ENCODE measurements at places on chromosomes 5 and 9.

DNA sequence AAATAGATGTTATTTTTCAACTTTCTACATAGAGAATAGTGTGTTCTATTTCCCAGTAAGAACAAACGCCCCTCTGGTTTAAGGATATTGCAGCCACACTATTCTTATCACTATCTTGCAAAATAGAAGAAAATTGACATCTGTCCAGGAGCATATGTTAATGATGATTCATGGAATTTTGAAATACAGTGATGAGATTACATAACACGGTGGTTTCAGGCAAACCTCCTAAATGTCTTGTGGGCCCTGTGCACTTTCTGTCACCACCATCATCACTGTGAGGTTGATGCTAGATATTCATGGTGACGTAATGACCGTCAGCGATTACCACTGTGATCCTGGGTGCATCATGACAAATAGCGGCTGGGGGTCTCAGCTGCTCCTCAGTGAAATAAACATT is 48.1 kb downstream of the CFAP90 start:
- no peaks in the 10 kb centered on the region for H3K4me1 ChIP-seq
- H3K27ac ChIP-seq: no peak overlapping the region
- DNase-seq: no peak
- no peaks in the 10 kb centered on the region for H3K27me3 ChIP-seq
- H3K36me3 ChIP-seq: no peaks in the 10 kb centered on the region

DNA sequence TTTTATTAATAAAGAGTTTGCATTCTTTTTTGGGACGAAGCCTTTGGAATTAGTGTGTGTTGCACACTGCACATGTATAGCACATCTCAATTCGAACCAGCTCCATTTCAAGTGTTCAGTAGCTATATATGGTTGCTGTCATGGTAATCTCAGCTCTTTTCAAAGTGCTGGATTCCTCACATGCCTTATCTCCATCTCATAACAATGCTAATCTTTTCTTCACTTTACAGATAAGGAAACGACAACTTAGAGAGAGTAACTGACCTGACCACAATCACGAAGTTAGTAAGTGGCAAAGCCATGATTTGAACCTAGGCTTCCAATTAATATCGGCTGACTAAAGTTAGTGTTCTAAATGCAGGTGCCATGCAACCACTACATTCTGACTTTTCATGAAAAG is 204.8 kb upstream of the RASEF start:
- H3K27ac ChIP-seq: no peak overlapping the region
- no peaks in the 10 kb centered on the region for H3K27me3 ChIP-seq
- no peaks in the 10 kb centered on the region for H3K36me3 ChIP-seq
- H3K4me1 ChIP-seq: peaks cover 5% of the 10 kb centered on the region
- no peak overlapping the region for H3K4me3 ChIP-seq

GRCh38 chr5:169647566-169647965 is 10.5 kb downstream of the DOCK2 start:
- H3K4me3 ChIP-seq: no peak overlapping the region
- H3K36me3 ChIP-seq: no peaks in the 10 kb centered on the region
- H3K27ac ChIP-seq: no peak overlapping the region
- no peaks in the 10 kb centered on the region for H3K27me3 ChIP-seq

GRCh38 chr9:89021154-89021803 is 30.0 kb downstream of the S1PR3 start:
- no peaks in the 10 kb centered on the region for H3K27me3 ChIP-seq
- H3K4me3 ChIP-seq: no peak overlapping the region
- DNase-seq: no peak
- no peaks in the 10 kb centered on the region for H3K4me1 ChIP-seq
- H3K36me3 ChIP-seq: no peaks in the 10 kb centered on the region

DNA sequence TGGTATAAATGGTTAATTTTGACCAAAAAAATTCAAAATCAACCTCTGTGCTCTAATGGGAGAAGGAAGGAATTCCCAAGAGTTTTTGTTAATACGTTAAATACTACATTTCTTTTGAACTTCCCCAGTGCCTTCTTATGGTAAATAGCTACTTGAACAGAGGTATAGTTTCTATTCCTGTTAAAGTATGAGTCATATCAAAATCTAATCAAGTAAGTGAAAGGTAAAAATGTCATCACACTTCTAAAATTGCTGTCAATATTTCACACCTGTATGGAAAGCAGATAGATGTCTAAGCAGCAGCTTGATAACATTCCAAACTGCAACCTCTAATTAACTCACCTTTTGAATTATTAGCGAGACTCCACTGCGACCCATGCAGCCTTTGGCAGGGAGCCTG is 214.1 kb upstream of the MEF2C start:
- no peak overlapping the region for H3K27ac ChIP-seq
- no peaks in the 10 kb centered on the region for H3K36me3 ChIP-seq

- H3K27me3 ChIP-seq: no peaks in the 10 kb centered on the region
- no peaks in the 10 kb centered on the region for H3K36me3 ChIP-seq
- H3K4me3 ChIP-seq: no peak overlapping the region
- DNase-seq: no peak
- no peak overlapping the region for H3K27ac ChIP-seq
These were observed 1200.6 kb downstream of the PTPRD start for GRCh38 chr9:9412241-9412640.

DNA sequence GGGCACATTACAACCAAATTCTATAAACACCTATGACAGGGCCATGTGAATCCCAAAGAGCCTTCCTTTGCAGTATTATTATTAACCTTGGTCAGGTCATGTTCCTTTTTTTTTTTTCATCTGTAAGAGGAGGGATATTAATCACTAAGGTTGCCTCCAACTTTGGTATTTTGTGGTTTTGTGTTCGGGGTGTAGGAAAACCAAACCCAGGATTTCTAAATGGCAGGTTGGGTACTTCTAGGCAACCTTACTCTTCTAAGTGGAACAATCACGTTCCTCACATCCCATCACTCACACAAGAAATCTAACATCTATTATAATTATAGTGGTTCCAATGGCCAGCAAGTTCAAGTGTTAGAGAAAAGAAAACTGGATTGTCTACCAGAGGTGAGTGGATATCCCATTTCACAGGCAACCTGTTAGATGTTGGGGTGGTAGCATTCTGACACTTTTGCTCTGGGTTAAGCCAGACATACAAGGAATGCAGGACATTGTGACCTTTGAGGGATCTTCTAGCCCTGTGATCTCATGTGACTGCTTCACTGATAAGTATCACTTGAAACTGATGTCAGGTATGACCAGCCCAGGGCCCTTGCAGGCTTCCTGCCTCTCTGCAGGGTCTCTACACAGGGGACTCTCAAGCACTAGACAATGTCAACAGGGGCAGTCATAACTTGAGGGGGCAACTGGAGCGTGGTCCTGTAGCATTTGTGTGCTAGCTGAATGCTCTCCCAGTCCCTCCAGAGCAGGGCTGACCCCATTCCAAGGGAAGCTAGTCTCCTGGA is 126.2 kb upstream of the VLDLR start:
- DNase-seq: no peak
- no peak overlapping the region for H3K27ac ChIP-seq
- H3K4me1 ChIP-seq: no peaks in the 10 kb centered on the region

DNA sequence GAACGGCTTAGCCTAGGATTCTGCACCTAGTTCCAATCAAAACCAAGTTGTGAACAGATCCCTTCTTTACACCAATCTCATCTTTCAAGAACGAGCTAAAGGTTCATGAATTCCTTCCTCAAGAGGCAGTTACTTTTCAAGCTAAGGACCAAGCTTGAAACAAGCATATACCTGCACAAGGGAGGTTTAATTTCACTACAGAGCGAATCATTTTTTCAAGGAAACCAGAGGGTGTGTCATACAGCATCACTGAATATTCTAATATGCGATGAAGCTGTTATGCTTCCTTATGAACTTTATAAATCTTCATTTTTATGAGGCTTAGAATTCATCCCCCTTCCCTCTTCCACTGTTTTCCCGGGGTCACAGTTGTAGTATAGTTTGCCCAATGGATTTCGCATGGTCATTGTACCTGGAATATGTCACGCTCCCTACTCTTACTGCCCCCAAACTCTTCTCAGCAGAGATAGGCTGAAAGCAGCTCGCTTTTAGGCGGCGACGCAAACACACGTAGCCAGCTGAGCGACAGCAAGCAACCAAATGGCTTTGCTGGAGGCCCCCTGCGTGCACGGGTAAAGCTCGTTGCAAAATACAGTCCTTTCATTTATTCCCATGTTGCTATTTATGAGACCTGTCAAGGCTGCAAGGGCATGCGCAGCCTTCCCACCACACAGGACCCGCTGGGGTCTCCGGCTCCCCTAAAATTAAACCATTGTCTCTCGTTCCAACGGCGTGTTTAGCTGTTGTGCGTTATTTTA is 832 bp downstream of the LMBRD2 start:
- no peaks in the 10 kb centered on the region for H3K4me1 ChIP-seq
- no peak for DNase-seq
- H3K4me3 ChIP-seq: peak overlapping the region; percentile 42
- no peak overlapping the region for H3K27ac ChIP-seq
- no peaks in the 10 kb centered on the region for H3K27me3 ChIP-seq

DNA sequence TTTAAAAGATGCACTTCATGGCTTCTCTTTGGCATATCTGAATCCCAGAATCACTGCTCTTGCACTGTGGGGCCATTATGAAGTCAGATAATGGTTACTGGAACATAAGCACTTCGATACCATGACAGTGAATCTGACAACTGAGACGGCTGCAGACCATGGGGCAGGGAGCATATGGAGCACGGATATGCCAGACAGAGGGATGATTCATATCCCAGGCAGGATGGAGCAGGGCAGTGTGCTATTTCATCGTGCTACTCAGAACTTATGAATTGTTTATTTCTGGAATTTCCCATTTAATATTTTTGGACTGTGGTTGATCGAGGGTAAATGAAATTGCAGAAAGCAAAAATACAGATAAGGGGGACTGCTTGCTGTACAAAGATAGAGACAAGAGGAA is 145.0 kb downstream of the EGFLAM start:
- peak; percentile 44 for DNase-seq
- H3K27ac ChIP-seq: no peak overlapping the region
- no peaks in the 10 kb centered on the region for H3K36me3 ChIP-seq
- no peaks in the 10 kb centered on the region for H3K4me1 ChIP-seq
- H3K4me3 ChIP-seq: no peak overlapping the region

DNA sequence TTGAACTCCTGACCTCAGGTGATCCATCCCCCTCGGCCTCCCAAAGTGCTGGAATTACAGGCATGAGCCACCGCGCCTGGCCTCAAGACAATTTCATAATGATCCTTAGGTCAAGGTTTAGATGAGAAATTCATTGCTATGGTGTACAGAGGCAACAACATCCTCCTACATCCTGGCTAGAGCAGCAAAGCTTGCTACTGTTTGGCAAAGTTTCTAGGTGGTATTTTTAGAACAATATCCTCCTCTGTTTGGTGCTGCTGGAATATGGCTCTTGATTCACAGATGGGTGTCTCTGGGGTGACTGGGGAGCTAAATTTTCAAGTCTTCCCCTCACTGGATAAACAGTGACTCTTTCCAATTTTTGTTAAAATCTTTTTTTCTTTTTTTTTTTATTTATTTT is 30.6 kb downstream of the CRHBP start:
- no peak for DNase-seq
- H3K27me3 ChIP-seq: no peaks in the 10 kb centered on the region
- H3K4me3 ChIP-seq: no peak overlapping the region
- no peaks in the 10 kb centered on the region for H3K4me1 ChIP-seq

- H3K4me3 ChIP-seq: no peak overlapping the region
- no peaks in the 10 kb centered on the region for H3K27me3 ChIP-seq
- no peaks in the 10 kb centered on the region for H3K36me3 ChIP-seq
- no peak overlapping the region for H3K27ac ChIP-seq
- no peaks in the 10 kb centered on the region for H3K4me1 ChIP-seq
These were observed 114.0 kb upstream of the MTAP start for GRCh38 chr9:21688108-21689102.

GRCh38 chr9:89996116-89996515 is 391.3 kb downstream of the GADD45G start:
- no peak for DNase-seq
- no peaks in the 10 kb centered on the region for H3K27me3 ChIP-seq
- H3K4me1 ChIP-seq: no peaks in the 10 kb centered on the region
- no peak overlapping the region for H3K27ac ChIP-seq

DNA sequence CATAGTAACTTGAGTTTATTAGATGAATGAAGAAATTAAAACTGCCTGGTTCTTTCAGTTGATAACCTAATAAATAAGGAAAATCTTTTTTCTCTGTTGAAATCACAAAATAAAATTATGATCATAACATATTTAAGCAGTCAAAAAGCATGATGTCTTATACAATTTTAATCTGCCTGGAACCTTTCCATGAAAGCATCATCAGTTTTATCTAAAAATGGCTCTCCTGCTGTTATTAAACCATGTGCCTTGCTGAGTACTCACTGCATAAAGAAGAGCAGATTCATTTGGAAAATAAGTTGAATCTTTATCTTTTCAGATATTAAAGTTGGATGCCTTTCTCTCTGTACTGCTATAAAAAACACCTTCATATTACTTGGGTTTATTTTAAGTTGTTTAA is 148.8 kb downstream of the SLC24A2 start:
- H3K36me3 ChIP-seq: no peaks in the 10 kb centered on the region
- H3K4me1 ChIP-seq: no peaks in the 10 kb centered on the region
- no peak overlapping the region for H3K4me3 ChIP-seq
- H3K27ac ChIP-seq: no peak overlapping the region

- no peak overlapping the region for H3K27ac ChIP-seq
- no peak for DNase-seq
- H3K4me1 ChIP-seq: no peaks in the 10 kb centered on the region
- H3K36me3 ChIP-seq: no peaks in the 10 kb centered on the region
- H3K27me3 ChIP-seq: no peaks in the 10 kb centered on the region
These were observed 175.9 kb upstream of the MAP3K1 start for GRCh38 chr5:56639476-56639875.

GRCh38 chr5:5585751-5586341 is 163.4 kb downstream of the ICE1 start:
- H3K4me3 ChIP-seq: no peak overlapping the region
- no peaks in the 10 kb centered on the region for H3K27me3 ChIP-seq
- no peaks in the 10 kb centered on the region for H3K4me1 ChIP-seq
- DNase-seq: no peak

- no peaks in the 10 kb centered on the region for H3K4me1 ChIP-seq
- H3K27ac ChIP-seq: no peak overlapping the region
- no peak overlapping the region for H3K4me3 ChIP-seq
- DNase-seq: no peak
- H3K36me3 ChIP-seq: peaks cover 4% of the 10 kb centered on the region
These were observed 80.2 kb downstream of the OSTF1 start for GRCh38 chr9:75168270-75169178.

GRCh38 chr9:33850267-33850629 is 33.3 kb downstream of the UBE2R2 start:
- no peaks in the 10 kb centered on the region for H3K4me1 ChIP-seq
- H3K36me3 ChIP-seq: no peaks in the 10 kb centered on the region
- H3K4me3 ChIP-seq: no peak overlapping the region
- H3K27ac ChIP-seq: no peak overlapping the region

DNA sequence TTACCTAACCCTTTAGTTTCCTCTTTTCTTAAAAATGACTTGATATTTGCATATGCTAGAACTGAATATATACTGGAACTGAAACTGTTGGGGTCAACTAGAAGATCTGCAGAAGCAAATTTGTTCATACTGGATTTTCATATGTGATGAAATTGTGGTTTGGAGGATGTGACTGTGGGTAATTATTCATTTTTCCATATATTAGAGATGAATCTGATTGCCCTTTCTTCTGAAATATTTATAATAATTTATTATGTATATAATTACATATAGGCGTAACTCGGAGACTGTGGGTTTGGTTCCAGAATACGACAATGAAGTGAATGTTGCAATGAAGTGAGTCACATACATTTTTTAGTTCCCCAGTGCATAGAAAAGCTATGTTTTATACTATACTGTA is 149.1 kb downstream of the ATP10B start:
- no peak overlapping the region for H3K4me3 ChIP-seq
- no peak for DNase-seq
- H3K4me1 ChIP-seq: no peaks in the 10 kb centered on the region

Measured in aorta (tissue), 5 donors.